ENCODE measurements at places on chromosomes 4 and X.

DNA sequence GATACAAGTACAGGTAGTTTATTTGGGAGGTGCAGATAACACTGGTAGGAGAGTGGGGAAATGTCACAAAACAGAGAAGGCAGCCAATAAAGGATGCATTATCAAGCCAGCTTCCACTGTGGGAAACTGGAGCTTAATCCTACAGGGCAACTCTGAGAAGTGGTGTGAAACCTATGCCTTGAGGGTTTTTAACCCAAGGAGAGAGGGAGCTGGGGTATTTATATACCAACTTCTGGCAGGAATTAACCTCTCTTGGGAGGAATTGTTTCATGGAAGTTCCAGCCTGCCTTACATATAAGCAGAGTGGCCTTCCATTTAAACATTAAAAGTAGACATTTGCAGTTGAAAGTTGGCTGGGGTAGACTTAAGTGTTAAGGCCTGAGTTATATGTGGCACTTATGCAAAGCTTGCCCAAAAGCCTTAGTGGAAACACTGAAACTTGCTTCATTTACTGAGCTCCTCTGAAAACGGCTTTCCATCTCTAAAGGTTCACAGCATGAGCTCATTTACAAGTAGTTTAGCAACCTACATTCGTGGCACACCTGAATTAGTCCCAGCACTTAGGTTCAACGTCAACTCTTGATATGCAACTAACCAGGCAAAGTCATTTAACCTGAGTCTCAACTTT lies 19.2 kb downstream of the MAGEB17 start:
- no peak for DNase-seq

DNA sequence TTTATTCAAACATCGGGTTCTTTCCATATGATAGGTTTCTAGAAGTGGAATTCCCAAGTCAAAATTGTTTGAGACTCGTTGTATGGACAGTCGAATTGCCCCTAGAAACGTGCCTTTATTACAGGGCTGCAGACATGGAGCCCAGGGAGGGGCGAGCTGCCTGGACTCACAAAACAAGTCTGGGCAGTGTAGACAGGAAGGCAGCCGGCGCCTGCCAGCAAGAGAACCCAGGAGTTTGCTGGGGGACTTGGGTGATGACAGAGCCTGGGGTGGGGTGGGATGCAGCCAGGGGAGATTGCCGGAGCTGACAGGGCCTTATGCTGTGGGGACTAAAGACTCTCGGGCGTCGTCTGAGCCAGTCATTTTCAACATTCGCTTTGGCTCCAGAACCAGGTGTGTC lies 107.4 kb upstream of the MSX1 start:
- no peak for DNase-seq

- DNase-seq = no peak
Measured at GRCh38 chr4:183284258-183284785, 35.8 kb downstream of the CLDN22 start.

- DNase-seq = peak; percentile 15
Measured at GRCh38 chrX:46327566-46328115, 217.6 kb downstream of the ZNF674 start.

GRCh38 chr4:127686658-127687057 lies 43.5 kb upstream of the SLC25A31 start:
- no peak for DNase-seq

- no peak for DNase-seq
Measured at GRCh38 chr4:98937986-98938720, 9.2 kb upstream of the EIF4E start.

- DNase-seq = no peak
Measured at GRCh38 chr4:123488916-123489315, 92.3 kb downstream of the SPRY1 start.

DNA sequence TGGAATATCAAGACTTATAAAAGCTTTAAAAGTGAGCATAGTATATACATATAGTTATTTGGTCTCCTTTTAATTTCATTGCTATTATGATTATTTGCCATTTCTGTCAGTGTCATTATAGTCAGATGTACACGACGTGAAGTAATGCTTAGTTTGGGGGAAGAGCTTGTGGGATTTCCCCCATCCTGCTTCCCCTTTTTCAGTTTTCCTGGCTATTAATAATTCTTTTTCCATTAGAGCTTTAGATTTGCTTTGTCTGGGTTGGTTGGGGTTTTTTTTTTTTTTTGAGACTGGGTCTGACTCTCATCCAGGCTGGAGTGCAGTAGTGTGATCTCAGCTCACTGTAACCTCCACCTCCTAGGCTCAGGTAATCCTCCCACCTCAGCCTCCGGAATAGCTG lies 5.4 kb downstream of the ABCE1 start:
- DNase-seq = no peak

DNA sequence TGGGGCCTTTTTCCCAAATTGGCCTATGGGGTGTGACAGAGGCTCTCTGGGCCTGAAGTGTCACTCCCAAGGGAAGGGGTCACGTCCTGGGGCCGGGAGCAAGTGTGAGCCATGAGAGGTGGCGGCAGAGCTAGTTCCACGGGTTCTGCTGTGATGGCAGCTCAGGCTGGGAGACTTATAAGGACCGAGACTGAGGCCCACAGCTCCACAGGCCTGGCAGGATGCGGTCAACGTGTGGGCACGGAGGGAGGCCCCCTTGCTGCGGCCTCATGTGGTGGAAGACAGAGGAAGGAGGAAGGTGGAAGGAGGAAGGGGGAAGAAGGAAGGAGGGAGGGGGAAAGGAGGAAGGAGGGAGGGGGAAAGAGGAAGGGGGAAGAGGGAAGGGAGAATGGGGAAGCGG lies 7.2 kb upstream of the CPLX1 start:
- DNase-seq = no peak
